Inflammatory macrophage (primary cell): ENCODE measurements at places on chromosomes 13 and 19.

DNA sequence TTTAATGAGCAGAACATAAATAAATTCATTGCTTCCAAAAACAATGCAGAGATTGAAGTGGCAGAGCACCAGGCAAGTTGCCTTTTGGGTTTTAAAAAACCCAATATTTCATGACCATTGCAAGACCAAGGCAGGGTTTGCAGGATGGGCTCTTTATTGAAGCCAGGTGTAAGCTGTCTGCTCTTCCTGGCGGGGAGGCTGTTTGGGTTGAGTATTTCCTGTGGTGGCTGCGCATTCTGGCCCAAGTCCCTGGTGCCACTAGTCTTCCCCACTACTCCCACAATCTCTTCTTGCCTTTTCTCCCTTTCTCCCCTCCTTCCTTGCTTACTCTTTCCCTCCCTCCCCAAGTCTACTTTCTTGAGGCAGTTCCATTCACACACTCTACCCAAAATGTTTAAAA, 116.4 kb downstream of the AKAP11 start:
- no peak for DNase-seq

DNA sequence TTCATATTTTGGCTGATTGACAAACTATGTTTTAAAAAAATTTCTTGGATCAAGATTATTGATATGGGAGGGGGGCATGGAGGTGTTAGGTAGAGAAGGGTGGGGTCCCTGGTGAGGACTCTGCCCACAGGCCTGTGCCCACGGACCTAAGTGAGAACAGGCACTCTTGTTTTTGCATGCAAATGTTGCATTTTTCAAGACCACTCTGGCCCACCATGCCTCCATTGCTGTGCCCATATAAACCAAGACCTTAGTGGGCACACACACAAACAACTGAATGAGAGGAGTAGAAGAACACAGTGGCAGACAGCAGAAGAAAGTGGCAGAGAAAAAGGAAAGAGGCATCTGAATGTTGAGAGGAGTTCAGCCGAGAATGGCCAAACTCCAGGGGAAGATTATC, 69.6 kb upstream of the ZNF98 start:
- no peak for DNase-seq

DNA sequence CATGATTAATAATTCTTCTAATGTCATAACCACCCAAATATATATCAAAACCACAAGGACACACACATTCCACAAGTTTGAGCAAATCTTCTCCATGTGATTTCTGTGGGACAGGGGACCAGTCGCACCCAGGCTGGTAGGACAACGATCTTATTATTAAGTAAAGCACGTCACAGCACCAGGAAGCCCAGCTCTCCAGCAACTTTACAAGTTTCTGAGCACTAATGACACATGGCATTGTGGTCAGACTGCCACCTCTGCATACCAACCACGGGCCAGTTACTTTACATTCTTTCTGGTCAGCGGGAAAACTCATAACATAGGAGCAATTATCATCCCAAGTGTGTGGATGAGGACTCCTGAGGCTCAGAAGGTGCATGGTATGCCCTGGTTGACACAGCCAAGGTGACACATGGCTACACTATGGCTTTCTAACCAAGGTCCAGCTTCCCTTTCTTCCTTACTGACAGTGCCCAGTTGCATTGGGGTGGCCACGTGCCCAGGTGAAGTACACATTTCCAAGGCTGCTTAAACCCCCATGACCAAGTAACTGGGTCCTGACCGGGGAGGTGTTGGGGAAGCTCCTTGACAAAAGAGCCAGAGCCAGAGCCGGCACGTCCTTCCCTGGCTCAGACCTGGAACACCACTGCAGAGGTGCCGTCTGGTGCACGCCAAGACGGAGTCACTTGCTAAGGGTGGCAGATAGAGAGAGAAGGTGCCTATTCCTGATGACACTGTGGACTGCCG, 27.4 kb downstream of the LATS2 start:
- no peak for DNase-seq

DNA sequence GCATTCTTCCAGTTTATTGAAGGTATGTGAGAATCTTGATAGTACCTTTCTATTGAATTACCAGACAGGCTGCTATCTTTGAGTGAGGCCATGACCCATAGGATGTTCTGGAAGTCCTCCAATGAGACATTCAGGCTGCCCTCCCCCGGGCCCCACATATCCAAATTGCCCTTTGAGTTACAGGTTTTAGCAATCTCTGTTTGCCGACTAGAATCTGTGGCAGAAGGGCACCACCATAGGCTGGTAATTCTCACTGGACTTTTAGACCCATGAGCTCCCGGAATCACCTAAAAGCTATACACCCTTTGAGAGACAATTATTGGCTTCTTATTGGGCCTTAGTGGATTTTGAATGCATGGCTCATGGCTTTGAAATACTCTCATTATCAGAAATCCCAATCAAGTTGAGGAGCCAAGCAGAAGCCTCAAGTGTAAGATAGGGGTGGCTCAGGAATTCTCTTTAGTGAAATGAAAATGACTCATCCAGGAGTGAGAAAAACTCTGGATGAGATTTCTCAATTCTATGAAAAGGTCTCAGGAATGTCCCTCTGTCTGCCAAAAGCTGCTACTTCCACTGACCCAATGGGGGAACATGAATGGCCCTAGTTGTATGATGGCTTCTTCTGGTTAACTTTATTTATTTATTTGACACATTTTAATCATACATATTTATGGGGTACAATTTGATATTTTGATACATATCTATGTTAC, 172.1 kb upstream of the CSNK1A1L start:
- no peak for DNase-seq
